ENCODE measurements at places on chromosomes 7 and 10.

DNA sequence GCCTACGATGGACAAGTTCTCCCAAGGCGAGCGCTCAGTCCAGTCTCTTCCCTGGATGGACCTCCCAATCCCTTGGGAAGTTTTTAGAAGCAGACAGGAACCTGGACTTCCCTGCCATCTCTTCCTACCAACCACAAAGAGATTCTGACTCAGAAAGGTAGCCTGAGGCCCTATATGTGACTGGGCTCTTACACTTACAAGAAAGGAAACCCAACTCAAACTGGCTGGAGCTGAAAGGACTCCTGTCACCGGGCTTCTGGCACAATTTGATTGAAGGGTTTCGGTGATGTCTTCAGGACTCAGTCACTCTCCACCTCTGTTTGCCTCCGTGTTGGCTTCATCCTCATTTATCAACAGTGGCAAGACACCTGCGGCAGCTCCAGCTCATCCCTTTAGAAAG lies 3.7 kb upstream of the COL13A1 start:
- DNase-seq = no peak

DNA sequence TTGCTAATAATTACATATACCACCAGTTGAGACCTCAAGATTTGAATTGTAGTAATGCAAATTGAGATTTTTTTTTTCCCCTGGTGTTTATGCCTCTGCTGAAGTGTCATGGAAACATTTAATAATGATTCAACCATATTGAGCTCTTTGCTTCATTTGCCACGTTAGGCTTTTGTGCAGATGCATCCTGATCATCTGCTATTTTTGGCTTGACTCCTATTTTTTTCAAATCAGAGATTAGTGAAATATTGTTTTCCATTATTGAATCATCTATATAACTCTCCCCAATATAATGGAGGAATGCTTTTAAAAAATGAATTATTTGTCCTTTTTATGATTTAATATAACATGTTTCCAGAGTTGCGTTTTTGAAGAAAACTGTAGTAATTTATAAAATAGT lies 115.1 kb downstream of the SRI start:
- no peak for DNase-seq

DNA sequence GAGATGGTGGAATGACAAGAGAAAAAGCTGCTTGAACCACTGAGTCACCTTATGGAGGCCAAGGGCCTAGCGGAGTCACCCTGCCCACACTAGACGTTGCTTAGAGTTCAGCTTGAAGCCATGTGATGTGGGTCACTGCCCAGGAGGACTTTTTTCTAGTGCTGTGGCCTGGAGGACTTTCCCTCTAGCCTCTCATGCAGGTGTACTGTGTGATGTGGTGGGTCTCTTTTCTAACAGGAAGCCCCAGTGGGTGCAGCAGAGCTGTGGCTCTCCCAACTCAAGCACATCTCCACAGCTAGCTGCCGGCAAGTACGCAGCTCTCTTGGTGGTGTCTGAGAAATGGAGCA lies 13.6 kb downstream of the POR start:
- no peak for DNase-seq

- no peak for DNase-seq
Observed at GRCh38 chr7:19215412-19215811, 70.2 kb upstream of the FERD3L start.

GRCh38 chr10:18334116-18334867 lies 194.1 kb downstream of the CACNB2 start:
- DNase-seq = no peak

DNA sequence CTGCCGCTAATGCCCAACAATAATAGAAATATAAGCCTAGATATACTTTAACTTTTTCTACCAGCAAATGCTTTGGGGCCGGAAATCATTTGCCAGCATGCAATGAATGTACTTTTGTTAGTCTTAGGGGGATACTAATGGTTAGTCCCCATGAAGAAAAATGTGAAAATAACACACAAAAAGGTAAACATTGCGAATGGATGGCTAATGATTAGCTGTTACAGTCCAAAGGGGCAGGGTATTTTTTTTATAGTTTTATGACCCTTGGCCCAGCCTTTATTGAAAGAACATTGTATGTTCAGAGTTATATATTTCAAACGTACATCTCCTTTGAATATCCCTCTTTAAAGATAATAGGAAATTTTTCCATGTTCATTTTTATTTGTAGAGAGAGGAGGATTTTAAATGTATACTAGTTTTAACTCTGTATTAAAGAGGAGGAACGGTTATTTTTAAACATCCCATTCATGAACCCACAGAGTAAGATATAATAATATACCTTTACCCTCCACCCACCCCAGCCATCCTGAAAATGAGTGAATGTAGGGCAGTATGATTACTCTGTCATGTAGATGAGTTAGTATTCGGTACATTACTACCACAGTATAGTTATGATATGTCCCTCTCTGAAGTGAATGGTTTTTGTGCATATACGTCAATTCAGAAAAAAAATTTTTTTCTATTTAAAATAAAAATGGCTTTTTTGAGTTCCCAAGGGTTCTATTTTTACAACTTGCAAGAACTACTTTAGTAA lies 63.6 kb downstream of the ARID5B start:
- DNase-seq = no peak

- peak; percentile 41 for DNase-seq
Observed at GRCh38 chr7:108002726-108003598, at the start of gene LAMB1. TSS of gene LAMB1 (minus strand) at chr7:108003161. CDS start at chr7:108002885, 276 bp downstream.

DNA sequence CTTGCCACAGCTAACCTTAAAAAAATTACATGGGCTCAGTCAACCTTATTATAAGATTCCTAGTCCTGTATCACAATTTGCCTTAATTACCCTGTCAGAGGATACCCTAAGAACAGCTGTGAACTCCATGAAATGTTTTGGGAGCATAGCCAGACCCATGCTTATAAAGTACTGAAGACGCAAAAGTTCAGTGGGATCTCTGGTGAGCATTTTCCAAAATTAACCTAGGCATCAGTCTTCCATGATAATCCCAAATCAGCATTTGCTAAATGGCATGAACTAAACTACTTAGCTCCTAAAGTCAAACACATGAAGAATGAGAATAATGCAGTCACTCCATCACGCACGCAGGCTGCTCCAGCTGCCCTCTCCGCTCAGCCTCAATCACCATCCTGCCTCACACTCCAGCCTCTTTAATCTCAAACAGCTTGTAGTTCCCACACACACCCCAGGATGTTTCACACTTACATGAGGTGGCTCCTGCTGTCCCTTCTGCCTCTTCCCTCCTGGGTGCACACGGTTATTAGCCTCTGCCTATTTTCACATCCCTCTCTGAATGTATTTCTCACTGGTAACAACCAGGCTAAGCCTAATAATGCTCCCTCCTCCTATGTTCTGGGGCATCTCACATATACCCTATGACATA lies 15.3 kb downstream of the IGF2BP3 start:
- DNase-seq = no peak

DNA sequence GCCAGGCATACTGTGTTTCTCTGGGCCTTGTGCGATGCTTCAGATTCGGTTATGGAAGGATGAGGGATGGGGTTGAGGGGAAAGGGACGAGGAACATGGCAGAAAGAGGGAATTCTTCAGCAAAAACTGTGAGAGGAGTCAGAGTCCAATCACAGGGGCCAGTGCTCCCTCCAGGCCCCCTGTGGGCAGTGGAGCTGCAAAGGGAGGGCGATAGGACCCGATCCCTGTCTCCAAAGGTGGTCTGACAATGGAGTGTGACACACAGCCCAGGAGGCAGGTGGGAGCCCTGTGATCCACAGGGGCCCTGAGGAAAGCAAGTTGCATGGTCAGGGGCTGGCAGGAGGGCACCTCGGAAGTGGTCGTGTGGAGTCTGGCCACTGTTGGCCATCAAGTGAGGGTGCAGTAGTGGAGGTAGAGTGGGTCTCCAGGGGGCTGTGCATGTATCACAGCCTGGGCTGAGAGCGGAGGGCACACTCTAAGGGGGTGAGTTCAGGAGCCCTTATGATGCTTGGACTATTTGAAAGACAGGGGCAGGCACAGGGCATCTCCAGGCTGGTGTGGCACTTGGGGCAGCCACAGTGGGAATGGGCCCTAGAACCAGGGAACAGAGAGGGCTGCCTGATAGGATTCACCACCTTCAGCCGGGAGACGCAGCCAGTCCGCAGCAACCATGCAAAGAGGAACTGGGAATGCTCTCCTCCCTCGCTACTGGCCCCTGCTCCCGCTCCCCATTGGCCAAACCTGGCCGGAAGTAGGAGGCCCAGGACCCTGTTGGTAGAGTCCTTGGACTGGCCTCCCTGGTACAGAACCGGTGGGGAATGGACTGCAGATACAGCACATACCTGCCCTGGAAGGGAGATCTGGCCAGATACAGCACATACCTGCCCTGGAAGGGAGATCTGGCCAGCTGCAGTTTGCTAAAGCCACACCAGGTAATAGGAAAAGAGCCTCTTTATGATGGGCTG lies 115.9 kb downstream of the ADCY1 start:
- DNase-seq = no peak

DNA sequence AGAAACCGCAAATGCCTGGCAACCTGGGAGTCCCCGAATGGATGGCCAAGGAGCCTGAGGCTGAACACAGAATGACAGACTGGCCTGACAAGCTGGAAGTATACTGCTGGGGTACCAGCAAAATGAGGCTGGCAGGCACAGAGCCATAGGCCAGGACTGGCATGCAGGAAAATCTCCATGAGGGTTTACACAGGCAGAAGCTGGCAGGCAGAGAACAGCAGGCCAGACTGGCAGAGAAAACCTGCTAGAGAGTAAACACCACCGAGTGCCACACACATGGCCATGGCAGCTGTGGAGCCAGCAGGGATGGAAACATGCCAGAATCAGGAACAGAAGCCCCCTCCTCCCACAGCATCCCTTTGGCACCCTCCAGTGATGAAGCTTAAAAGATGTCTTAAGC lies 63.4 kb downstream of the CRPPA start:
- no peak for DNase-seq

DNA sequence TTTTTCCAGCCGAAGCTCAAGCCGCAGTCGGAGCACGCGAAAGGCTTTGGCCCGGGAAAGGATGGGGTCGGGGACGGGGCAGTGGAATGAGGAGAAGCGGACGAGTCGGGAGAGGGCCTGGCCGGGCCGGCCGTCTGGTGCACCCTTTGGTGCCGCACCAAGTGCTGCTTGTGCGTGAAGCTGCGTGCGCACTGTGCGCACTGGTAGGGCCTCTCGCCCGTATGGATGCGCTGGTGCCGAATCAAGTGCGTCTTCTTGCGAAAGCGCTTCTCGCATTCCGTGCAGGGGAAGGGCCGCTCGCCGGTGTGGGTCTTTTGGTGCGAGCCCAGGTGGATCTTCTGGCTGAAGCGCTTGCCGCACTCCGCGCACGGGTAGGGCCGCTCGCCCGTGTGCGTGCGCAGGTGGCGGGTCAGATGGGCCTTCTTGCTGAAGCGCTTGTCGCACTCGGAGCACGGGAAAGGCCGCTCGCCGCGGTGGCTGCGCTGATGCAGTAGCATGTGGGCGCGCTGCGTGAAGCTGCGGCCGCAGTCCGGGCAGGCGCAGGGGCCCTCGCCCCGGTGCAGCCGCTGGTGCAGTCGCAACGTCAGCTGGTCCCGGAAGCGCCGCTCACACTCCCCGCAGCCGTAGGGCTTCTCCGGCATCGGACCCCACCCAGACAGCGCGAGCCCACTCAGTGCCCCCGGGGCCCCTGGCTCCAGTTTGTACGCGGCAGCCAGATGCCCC lies 7.8 kb downstream of the ZNF467 start:
- DNase-seq = no peak
